ENCODE measurements at places on chromosomes 13 and 19.

- DNase-seq = no peak
These were observed 19.8 kb upstream of the ATP11A start for GRCh38 chr13:112669881-112670499.

- no peak for DNase-seq
These were observed 193.3 kb downstream of the KATNAL1 start for GRCh38 chr13:30113983-30114570.

GRCh38 chr13:88125055-88125454 lies 453.9 kb downstream of the SLITRK5 start:
- no peak for DNase-seq

- DNase-seq = no peak
These were observed 55.9 kb downstream of the ZNF431 start for GRCh38 chr19:21197590-21198295.

DNA sequence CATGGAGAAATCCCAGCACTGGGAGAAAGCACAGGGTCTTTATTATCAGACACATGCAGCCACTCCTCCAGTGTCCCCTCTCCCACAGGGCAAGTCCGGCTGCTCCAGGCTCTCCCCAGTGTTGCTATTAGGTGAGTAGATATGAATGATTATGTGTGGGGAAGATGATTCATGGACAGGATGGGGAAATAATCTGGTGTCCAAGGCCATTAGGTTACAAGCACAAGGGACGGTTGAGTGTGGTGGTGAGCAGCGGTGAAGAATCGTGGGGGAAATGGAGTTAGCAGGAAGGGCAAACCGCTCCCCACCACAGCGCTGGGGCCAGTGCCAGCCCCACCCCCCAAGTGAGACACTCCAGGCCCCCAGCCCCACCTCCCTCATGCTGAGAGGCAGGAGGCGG lies 19.0 kb downstream of the CD177 start:
- no peak for DNase-seq

GRCh38 chr13:98236197-98236596 lies 59.1 kb upstream of the RNF113B start:
- DNase-seq = no peak
